ENCODE measurements at places on chromosomes 1 and 21.

- DNase-seq = no peak
These were observed 1.3 kb downstream of the KRTAP12-4 start for GRCh38 chr21:44653123-44653522.

GRCh38 chr1:220344745-220345144, 72.5 kb upstream of the RAB3GAP2 start:
- DNase-seq = no peak

GRCh38 chr1:203408486-203409481, 57.9 kb upstream of the FMOD start:
- DNase-seq = no peak

- DNase-seq = no peak
These were observed 16.0 kb upstream of the SCCPDH start for GRCh38 chr1:246708166-246708565.

- DNase-seq = no peak
These were observed 310.7 kb downstream of the DUSP10 start for GRCh38 chr1:221431068-221431651.

- DNase-seq = no peak
These were observed 9.3 kb upstream of the PHGDH start for GRCh38 chr1:119702384-119702783.

DNA sequence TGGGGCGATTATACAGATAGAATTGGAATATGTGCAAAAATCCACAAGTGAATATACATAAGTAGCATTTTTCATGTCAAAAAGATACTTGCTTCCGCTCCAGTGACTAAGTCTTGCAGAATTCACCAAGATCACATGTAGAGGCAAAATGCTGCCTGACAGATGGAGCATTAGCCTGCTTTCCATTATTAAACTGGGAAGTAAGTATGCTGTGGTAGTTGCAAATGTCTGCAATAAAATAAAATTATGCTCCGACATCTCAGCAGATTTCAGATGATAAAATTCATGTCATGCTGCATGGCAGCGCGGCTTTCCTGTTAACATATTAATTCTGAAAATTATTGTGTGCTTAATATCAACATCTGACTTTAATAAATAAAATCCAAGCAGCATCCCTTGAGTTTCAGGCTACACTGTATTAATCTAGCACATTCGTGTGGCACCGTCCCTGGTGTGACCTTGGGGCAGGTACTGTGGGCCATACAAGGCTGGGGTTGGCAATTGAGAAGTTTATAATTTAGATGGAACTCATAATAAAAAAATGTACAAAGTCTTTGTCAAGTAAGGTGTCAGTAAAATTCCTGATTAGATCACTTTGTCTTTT, 366.4 kb upstream of the ZP4 start:
- DNase-seq = no peak

GRCh38 chr1:109687641-109688499, at the start of gene GSTM1:
Gene GSTM1, plus strand, starts transcription at chr1:109687817. Its CDS starts 57 bp downstream, at chr1:109687874.
- DNase-seq = no peak

DNA sequence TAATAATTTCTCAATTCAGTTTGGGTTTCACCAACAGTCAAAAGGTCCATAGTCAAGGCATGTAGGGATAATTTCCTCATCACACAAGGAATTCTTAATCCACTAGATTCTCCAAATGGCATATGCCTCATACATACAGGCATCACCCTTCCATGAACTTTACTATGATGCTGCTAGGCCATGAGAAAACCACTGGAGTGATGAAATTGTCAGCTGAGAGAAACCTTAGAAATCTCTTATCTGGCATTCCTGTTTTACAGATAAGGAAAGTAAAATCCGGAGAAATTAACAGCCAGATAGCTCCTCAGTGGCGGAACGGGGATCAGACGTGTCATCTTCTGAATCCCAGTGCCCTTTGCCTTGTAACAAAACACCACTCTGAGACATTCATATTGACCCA, 274.4 kb downstream of the NTNG1 start:
- no peak for DNase-seq

DNA sequence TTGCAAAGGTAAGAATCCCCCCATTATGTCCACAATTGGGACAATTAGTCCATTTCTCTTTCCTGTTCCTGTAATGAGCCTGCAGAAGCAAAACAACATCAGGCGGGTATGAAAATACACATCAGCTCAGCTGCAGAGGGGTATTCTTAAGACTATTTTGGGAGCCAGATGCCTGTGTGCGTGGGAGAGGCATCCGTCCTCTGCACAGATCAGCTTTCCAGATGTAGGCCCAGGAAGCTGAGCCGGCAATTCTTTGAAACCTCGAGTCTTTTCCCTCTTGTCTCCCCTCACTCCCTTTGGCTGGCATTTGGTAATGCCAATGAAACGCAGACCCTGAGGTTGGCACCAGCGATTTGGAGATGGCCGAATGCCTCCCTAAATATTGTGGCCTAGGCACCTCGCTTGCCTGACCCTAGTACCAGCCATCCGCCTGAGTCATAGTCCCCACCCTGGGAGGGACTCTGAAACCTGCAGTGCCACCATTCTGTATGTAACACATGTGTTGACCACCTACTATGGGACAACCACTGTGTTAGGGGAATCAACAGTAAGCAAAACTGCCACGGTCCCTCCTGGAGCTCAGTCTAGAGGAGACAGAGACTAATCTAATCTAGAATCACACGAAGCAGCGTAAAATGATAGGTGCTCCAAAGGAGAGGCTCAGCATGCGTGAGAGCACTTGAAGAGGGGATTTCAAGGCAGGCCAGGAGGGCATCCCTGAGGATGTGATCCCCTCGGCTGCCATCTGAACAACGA, 603.0 kb downstream of the MATN1 start:
- DNase-seq = no peak

DNA sequence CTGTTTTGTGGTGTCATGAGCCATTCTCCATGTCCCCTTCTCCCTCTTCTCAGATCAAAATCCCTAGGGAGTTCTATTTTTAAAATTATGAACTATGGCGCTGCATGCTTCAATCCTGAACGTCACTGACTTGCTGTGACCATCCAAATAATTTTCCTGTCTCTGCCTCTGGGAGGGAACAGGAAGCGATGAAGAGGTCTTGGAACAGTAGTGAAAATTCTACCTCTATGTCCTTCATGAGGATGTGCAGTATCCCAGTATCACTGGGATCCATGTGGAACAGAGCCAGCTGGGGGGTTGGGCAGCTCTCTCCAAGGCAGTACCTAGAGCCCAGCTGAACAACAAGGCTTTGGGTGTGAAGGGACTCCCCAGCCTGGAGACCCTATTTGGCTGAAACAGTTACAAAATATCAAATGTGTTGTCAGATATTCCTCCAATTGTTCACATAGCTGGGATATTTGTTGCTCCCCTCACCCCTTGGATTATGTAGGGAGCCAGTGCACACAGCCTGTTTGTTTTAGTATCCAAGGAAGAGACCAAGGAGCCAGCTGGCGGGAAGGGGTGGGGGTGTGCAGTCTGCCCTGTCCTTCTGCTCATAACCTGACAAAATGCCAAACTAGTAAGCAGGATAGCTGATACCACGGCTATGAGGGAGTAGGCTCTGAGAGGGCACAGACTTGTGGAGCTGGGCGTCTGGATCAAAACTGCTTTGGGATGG, 7.6 kb downstream of the DCLRE1B start:
- no peak for DNase-seq

DNA sequence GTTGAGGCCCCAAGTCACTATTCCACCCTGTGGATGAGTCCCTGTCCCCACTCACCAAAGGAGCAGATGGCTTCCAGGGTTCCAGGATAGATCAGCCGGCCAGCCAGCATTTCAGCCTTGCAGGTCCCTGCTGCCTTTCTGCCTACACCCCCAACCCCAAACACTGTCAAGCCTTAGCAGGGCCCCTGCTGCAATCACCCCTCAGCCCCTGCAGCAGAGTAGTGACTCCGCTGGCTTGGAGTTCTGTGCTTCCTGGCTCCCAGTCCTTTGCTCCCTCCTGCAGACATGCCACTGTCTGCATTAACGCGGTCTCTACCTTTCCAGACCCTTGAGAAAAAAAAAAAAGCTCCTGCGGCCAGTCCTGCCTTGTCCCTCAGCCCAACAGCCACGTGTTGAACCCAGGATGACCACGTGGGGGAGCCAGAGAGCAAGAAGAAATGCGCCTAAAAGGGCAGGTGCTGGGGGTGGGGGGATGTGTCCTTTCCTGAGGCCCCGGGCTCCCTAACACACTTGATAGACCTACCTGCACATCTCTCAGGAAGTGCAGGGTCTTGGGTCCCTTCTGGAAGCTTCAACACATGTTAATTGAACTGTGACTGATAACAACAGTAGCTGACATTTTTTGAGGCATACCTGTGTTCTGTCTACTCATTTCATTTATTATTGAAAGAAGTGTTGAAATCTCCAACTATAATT, 37.4 kb downstream of the RASSF5 start:
- no peak for DNase-seq

GRCh38 chr1:5992814-5993555, 760 bp upstream of the NPHP4 start:
- DNase-seq = no peak

GRCh38 chr21:21858502-21859334, 860.5 kb downstream of the NCAM2 start:
- DNase-seq = no peak

DNA sequence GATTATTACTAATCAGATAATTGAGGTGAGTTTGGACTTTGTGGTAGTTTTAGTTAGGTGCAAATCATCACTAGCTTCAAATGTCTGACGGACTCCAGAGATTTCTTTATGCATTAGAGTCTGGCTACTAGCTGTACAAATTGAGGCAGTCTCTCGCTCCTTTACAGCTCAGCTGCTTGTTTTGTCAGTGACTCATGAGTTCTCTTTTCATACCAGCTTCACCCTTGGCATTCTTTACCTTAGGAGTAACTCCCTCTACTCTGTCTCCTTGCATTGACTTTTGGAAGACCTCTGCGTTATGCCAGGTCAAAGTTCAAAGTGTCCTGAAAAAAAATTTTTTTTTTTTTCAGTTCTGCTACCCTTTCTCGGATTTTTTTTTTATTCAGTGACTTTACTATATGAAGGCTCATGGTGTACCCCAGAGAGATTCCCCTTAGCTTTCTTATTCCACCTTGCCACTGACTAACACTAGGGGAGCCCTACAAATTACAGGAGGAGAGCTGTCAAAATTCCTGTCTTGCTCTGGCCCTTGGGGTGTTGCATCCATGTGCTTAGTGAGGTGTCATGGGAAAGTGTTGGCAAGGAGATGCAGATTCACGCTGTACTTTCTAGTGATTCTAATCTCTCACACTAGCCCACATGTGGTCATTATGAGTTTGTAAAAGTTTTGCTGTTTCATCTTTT, 576.6 kb downstream of the ADGRL2 start:
- DNase-seq = no peak

DNA sequence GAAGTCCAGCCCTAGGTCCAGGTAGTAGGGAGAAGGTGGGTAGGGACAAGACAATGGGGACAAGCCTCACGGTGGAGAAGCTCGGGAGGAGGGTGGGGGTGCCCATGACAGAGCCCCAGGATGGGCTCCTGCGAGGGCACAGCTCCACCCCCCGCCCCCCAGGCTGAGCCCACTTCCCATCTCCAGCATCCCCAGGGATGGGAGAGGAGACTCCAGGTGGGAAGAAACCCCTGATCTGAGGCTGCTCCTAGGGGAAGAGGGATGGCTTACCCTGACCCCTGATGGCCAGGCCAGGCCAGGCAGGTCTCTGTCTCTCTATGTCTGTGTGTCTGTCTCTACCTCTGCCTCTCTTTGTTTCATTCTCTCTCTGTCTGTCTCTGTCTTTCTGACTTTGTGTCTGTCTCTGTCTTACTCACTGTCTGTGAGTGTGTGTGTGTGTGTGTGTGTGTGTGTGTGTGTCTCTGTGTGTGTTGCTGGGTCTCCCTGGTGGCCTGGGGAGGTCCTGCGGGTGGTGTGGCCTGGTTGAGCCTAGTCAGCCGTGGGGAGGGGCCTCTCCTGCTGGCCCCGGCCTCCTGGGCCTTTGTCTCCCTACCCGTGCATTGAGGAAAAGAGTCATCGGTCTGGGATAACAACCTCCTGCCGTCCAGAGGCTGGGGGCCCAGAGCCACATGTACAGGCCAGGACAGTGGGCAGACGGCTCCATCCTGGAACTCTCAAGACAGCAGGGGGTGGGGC, 45.7 kb downstream of the WNT9A start:
- DNase-seq = no peak

- no peak for DNase-seq
These were observed 146.7 kb upstream of the NFIA start for GRCh38 chr1:60935599-60936110.

GRCh38 chr1:63320022-63320721, 2.2 kb upstream of the FOXD3 start:
- no peak for DNase-seq

GRCh38 chr1:89802841-89803240, 18.0 kb upstream of the LRRC8D start:
- DNase-seq = no peak

DNA sequence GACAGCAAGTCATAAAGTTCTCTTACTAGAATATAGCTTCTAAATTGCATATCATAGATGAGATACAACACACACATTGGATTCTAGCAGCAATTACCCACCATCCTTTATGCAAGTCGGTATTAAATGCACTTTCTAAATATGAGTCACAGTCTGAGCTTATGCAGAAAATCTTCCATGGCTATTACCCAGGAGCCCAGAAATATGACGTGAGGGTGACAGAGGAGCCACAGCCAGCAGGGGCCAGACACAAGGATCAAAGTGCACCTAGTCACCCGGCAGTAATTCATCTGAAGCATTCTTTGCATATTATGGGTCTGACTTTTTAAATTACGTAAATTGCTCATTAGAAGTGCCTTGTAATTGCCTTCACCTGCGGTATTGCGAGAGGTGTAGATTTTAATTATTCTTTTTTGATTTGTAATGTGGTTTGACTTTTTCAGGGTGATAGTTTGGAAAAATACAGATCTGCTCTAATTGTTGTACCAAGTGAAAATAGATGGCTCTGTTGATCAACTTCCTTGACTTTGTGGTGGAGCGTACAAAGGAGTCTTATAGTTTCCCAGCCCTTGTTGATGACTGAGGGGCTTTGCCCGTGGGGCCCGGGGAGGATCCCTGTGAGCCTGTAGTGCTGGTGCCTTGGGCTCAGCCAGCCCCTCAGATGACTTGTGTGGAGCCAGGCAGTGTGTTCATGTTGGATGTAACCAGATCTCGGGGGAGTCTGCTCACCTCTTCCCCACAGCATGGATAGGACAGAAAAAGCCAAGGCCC, 470.0 kb upstream of the VAMP3 start:
- no peak for DNase-seq

DNA sequence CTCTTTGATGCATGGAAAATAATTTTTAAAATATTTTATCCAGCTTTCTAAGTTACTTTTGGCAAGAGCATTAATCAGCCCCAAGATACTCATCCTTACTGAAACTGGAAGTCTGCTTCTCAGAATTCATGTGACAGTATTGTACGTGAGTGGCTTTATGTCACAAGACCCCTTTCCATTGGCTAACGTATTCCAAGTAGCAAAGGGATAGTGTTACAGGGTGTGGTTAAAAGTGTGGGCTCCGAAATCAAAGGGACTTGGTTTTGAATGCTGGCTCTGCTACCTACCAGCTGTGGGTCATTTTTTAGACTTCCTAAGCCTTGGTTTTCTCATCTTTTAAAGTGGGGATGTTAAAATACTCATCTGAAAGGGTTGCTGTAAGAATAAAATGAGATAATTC, 91.7 kb downstream of the RHOU start:
- no peak for DNase-seq

GRCh38 chr1:53326088-53326597, 1.7 kb downstream of the LRP8 start:
- DNase-seq = peak; percentile 80

GRCh38 chr1:180620581-180620980, 11.2 kb upstream of the XPR1 start:
- DNase-seq = no peak

All from esophagus squamous epithelium (tissue), 5 donors.